Effector memory CD4-positive, alpha-beta T cell (primary cell): ENCODE measurements at places on chromosomes 7 and 10.

DNA sequence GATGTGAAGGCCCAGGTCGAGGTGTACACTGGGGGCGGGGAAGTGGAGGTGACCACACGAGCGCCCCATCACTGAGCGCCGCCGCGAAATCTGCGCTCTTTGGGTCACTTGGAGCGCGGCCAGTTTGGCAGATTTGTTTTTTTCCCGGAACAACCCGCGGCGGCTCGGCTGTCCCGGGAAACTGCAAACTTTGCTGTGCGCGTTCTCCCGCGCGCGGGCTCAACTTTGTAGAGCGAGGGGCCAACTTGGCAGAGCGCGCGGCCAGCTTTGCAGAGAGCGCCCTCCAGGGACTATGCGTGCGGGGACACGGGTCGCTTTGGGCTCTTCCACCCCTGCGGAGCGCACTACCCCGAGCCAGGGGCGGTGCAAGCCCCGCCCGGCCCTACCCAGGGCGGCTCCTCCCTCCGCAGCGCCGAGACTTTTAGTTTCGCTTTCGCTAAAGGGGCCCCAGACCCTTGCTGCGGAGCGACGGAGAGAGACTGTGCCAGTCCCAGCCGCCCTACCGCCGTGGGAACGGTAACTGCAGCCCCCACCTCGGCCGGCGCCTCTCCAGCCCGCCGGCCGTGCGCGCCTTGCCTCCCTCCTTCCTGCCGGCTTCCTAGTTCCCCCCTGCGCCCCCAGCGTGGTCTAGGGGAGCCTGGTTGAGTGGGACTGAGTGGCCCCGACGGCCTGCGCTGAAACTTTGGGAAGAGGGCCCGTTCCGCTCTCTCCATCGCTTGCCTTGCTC is at the start of gene CASP7:
Gene CASP7 (plus strand): TSS at position 450 of the 727 bp plus-strand sequence. CDS start 17,582 bp downstream, outside the sequence.
- DNase-seq = peak; percentile 72

DNA sequence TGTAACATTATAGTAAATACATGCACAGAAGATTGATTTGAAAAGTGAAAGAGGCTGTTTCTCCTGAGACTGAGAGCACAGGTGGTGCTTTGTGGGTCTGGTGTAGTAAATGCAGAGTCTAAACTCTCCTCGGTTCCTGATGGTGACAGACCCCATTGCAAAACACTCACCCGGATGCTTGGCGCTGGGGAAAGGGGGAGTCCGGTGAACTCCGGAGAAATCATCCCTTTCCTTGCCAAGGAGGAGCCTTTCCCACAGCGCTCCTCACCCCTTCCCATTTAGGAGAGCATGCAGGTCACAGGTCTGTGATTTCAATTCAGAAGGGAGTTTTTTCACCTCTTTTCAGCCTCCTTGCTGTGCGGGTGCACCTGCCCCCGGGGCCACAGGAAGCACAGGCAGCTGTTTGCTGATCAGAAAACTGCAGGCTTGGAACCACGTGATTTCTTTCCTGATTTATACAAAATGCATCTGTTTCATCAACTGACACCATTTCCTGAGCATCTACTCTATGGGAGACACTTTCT is 75.6 kb upstream of the LYZL2 start:
- no peak for DNase-seq

DNA sequence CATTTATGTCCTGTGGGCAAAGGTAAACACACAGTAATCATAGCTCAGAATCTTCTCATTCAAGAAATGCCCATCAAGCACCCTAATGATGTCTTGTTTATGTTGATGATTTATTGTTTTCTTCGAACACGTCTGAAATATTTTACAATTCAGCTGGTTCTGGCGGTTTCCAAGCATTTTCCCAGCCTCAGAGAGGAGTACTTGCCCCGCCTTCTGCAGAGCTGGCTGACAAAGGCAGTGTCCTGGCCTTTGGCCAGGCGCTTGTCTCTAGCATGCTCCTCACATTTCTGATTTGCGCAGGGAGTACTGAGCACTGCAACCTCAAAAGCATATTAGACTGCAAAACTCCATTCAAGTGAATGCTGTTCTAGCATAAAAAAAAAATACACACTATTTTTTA is 314.2 kb upstream of the GNAI1 start:
- no peak for DNase-seq

DNA sequence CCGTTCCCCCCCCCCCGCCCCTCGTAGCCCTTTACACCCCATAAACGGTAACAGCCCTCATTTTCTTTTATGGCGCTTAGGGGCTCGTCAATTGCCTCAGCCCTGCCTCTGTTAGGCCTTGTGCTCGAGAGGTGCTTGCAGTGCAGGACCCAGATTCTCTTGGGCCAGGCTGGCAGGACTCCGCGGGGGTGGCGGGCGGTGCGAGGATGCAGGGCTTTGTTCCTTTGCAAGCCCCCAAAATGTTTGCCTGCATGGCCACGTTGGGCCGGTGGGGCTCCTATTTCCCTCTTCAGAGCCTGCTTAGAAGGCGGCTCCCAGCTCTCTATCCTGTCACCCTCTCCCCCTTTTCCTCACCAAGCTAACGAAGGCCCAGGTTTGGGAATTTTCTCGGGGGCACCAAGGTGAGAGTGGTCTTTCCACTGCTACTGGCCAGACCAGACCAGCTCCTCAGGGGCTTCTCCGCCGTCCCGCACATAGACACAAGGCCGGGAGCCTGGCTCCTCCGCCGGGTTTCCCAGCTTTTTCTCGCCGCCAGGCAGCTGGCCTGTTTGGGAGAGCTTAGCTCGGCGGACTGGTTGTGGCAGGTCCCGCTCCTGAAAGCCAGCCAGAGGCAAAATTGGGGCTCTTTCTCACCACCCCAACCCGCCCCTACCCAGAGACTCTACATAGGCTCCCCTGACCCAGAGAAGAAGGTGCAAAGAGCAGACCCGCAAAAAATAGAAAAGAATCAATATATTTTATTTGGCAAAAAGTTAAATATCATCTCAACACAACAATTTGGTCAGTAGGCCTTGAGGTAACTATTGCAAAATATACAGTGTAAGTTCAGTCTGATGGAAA is 3.4 kb downstream of the HOXA9 start:
- no peak for DNase-seq

GRCh38 chr10:124918191-124918830 is 23.6 kb upstream of the ZRANB1 start:
- DNase-seq = no peak

DNA sequence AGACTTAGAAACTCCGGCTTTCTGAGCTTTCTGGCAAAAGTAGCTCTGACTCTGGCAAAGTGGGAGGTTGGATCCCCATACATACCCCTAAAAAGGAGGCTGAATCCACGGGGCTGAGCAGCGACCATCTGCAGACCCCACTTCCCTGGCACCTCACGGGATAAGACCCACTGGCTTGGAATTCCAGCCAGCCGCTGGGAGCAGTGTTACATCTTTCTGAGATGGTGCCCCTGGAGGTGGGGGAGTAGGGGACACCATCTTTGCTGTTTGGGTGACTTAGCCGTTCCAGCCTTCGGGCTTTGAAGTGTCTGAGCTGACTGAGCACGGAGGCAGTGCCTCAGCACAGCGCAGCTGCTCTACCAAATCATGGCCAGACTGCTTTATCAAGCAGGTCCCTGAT is 45.0 kb upstream of the GRM3 start:
- no peak for DNase-seq

DNA sequence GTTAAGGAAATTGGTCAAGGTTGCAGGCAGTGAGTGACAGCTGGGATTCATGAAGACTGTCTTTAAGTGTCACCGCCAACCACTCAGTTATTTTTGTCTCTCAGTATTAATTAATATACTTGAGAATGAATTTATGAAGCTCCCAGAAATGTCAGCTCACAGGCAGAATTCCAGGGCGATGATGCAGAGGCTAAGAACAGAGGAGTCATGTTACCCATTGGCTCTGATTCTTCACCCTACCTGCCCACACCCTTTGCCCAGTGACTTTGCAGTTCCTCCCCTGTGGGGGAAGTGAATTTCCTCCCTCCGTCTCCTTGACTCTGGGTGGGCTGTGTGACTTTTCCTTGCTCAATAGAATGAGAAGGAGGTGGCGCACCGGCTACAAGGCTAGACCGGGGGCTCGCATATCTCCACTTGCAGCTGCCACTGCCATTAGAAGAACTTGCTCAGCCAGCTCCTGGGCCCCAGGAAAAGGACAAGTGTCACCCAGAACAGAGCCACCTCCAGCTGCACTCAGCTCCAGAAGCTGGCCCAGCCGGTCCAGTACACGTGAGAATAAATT is 157.1 kb upstream of the PRKCQ start:
- DNase-seq = no peak

DNA sequence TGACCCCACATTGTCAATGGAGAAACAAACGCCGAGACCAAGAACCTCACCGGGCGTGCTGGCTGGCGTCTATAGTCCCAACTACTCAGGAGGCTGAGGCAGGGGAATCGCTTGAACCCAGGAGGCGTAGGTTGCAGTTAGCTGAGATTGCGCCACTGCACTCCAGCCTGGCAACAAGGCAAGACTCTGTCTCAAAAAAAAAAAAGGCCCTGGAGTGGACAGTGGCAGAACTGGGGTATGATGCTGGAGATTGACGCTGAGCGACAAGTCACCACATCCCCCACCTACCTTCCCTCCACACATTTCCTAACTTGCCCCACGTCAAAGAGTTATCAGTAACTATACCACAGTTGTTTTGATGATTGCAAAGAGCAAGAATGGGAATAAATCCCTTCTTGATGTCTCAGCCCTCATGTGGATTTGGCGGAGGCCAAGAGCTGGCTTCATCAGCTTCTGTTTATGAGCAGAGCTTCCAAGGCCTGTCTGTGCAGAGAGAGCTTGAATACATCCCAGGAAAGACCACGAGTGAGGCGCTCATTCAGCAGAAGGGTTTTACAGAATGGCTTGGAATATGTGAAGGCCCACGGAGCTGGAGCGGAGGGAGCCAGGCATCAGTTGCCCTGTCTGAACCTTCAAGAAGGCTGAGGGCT is 28.0 kb upstream of the TNS3 start:
- no peak for DNase-seq

- DNase-seq = no peak
Observed at GRCh38 chr10:49050366-49050765, 65.0 kb downstream of the VSTM4 start.

GRCh38 chr7:108415821-108416536 is 40.3 kb downstream of the NRCAM start:
- DNase-seq = no peak

DNA sequence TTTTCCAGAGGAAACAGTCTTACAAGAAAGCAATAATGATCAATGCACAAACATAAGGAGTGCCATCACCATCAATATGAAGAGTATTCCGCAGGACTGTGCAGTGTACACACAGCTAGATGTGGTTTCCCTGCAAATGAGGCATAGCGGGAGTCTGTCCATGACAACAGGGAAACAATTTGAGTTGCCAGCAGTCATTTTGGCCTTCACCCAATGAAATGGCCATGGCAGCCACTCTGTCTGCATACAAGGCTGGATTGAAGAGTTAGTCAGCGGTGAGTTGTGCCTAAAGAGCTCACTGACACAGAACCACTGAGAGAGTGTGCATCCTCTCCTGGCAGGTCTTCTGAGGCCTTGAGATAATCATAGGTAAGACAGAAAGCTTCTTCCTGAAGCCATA is 303.3 kb downstream of the IPMK start:
- DNase-seq = no peak

DNA sequence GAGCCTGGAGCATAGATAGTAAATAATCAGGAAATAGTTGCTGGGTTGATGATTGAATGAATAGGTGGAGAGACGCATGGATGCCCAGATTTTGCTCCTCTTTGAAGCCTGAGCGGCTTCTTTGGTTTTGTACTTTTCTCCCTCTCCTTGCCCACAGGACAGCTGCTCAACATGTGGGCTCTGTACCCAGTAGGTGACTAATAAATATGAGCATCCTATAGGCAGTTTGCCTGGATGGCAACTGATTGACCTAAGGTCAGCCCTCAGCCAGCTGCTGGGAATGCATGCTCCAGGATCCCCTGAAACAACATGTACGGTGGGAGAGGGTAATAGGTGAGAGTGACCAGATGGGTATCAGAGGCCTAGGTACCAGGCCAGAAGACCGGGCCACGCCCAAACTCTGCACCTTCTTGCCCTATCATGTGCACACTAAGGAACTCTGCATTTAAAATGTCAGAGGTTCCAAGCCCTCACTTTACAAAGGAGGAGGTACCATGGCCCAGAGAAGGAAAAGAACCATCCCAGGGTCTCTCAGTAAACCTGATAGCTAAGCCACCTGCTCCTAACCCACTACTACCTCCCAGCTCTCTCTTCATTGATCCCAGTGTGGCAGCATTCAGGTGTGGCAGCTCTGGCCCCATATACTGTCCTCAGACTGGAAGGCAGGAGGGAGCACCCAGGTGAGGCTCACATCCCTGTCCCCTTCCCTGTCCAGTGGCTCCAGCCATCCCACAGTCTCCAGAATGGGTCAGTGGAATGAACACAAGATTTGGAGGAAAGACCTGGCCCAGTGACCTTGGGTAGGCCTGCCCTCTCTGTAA is 2.7 kb upstream of the ZCCHC24 start:
- no peak for DNase-seq

GRCh38 chr7:1883031-1883761 is 213.1 kb downstream of the ELFN1 start:
- no peak for DNase-seq

- no peak for DNase-seq
Observed at GRCh38 chr7:93475811-93476210, 98.7 kb downstream of the CALCR start.

GRCh38 chr10:99858849-99859248 is 76.4 kb downstream of the ABCC2 start:
- no peak for DNase-seq

GRCh38 chr7:116952635-116953371 is 498 bp upstream of the ST7 start:
- DNase-seq = no peak

GRCh38 chr7:732556-732955 is 5.5 kb upstream of the PRKAR1B start:
- no peak for DNase-seq

GRCh38 chr7:133391206-133391605 is 138.3 kb downstream of the EXOC4 start:
- DNase-seq = no peak

- no peak for DNase-seq
Observed at GRCh38 chr10:64142395-64142794, 621.2 kb downstream of the REEP3 start.

DNA sequence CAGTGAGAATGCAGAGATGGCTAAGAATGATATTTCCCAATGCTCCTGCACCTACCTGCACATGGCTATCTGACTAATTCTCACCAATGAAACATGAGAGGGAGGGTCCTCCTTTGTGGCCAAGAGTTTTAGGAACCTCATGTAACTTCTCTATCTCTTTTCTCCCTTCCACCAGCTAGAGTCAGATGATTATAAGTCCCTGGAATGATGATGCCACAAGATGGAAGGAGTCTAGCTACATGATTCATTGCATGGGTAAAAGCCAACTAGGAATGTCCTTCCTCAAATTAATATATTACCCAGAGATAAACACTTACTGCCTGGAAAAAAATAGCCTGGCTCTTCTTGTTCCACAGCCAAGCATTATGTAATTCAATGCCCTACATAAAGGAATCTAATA is 55.1 kb upstream of the AASS start:
- DNase-seq = no peak

GRCh38 chr7:24885305-24885704 is 94.7 kb downstream of the OSBPL3 start:
- no peak for DNase-seq

DNA sequence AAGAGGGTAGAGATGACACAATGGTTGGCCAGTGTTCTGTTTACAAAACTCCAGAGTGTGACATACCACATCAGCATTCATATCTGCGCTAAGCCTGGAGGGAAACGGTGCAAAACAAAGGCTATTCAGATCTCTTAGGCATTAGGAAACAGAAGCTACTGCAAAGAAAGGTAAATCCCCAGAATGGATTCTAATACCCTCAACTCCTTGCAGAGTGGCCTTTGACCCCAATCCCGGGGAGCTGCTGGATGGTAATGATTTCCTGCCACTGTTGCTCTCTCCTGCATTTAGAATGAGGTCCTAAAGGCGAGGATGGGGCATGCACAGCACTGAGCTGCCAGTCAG is 65.2 kb downstream of the AOAH start:
- no peak for DNase-seq
